ENCODE measurements at places on chromosomes 2 and 18.

GRCh38 chr2:2839393-2839781 is 508.3 kb upstream of the MYT1L start:
- DNase-seq = no peak

DNA sequence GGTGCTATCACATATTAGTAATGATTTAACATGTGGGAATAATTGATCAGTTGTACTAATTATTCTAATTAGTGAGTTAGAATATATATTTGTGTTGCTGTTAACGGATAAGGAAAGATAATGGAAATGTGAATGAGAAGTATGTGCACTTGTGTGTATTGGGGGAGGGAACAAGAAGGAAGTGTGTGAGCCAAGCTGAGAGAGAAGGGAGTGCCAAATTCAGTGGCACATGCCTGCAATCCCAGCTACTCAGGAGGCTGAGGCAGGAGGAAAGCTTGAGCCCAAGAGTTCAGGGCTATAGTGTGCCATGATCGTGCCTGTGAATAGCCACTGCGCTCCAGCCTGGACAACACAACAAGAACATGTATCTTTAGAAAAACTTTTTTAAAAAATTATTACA is 9.3 kb downstream of the BARD1 start:
- DNase-seq = no peak

GRCh38 chr2:147006736-147007141 is 838.1 kb upstream of the ACVR2A start:
- no peak for DNase-seq

DNA sequence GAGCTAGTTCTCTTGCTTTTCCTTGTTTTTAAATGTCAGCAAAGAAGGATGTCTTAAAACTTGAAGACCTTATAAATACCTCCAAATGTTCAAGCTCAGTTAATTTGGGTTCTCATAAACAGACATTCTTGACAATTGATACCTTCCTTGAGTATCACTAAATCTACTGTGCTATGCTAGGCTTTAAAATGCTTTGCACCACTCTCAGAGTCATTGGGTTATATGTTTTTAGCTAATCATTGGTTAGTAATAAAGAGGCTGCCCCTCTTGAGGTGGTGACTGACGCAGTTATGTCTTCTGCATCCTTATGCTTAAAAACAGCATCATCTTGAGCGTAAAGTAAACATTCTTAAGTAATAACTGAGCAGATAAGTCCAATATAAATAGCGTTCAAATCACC is 276.0 kb downstream of the AGPS start:
- no peak for DNase-seq

DNA sequence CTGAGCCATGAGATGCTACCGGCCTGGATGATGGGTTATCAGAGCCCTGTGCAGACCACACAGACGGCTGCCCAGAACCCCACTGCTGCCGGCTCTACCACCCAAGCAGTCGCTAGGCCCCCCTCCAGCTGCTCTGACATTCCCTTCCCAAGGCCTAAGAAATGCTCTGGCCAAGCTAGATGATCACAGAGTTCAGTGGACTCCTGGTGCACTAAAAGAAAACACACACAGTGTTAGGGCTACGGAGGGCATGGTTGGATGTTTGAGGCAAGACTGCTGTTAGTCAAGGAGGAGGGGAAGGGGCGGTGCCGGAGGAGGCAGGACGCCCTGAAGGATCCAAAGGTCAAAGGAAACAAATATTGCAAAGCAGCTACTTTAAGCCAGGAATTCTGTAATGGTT is 174.5 kb downstream of the MYCN start:
- no peak for DNase-seq

DNA sequence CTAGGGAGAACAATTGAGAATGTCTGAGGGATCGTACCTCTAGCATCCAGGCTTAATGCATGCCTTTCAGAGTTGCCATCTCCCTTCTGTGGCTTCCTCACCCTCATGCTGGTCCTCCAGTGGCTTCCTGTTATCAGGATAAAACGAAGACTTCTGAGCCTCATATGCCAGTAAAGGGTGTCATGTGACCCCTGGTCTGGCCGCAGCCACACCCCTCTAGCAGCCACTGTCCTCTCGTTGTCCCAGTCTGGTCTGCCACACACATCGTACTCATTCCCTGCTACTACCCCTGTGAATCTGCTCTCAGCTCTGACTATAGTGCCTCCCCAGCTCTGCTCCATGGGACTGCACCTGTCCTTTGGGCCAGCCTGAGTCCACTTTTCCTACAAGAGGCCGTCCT is 62.6 kb upstream of the TMEM177 start:
- DNase-seq = no peak

DNA sequence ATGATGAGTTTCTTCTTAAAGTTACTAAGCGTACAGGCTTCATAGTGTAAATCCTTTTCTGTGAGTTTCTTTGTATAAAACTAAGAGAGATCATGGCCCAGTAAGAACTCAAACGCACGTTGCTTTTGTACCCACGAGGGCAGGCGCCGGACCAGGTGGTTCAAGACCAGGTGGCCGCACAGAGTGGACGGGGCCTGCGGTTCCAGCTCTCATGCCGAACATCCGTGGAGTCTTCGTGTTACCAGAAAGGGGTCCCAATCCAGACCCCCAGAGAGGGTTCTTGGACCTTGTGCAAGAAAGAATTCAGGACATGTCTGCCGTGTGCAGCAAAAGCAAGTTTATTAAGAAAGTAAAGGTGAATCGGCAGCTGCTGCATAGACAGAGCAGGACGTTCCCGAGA is 53.0 kb downstream of the KCNG2 start:
- no peak for DNase-seq

DNA sequence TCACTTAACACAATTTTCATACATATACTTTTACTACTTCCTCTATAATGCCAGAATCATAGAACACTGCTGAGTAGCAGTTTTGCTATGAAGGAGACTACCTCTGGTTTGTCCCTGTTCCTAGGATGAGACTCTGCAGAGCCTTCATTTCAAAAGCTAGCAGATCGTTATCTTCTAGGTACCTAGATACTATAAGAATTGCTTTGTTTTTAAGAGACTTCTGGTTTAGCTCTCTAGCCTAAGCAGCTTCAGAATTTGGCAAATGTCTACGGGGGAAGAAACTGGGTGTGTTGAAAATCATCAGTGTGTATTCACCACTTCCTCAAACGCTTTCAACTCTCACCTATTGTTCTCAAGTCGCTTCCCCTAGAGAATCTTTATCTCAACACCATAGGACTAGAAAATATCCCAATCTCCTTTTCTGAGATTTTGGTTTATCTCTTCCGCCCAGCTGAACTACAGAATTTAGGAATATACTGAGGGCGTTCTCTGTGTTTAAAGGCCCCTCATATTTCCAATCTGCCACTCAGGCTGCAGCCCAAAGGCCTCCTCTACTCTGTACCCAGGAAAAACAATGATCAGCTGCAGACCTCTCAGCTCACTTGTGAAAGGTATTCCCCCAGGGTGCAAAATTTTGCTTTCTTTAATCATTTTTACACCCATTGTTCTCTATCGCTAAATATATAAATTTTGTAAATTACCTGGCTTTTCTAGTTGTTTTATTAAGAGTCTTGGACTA is 28.7 kb downstream of the SMAD2 start:
- DNase-seq = no peak
